ENCODE measurements at places on chromosomes 4 and X.

- DNase-seq, result no peak
These were observed 12.2 kb upstream of the RAP1GDS1 start for GRCh38 chr4:98248934-98249333.

GRCh38 chrX:123310112-123310511 is 126.0 kb downstream of the GRIA3 start:
- DNase-seq, result no peak

GRCh38 chrX:133563705-133564104 is 148.4 kb upstream of the GPC4 start:
- no peak for DNase-seq

GRCh38 chrX:20143111-20143510 is 1.5 kb upstream of the EIF1AX start:
- no peak for DNase-seq

DNA sequence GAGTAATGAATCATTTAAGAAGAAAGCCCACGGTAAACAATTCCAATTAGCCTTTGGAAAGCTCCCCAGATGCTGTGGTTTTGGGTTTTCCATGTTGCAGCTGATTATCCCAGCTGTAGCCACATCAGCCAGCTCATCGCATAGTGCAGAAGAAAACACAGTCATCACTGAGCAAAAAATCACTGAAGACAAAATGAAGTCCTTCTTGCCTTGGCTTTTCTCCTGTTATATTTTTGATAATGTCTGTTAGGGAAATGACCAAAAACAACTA is 193.0 kb upstream of the C1QTNF7 start:
- no peak for DNase-seq

GRCh38 chr4:154427149-154427548 is 64.5 kb downstream of the DCHS2 start:
- DNase-seq, result no peak

- no peak for DNase-seq
These were observed 7.8 kb downstream of the SPATA4 start for GRCh38 chr4:176187624-176188023.

DNA sequence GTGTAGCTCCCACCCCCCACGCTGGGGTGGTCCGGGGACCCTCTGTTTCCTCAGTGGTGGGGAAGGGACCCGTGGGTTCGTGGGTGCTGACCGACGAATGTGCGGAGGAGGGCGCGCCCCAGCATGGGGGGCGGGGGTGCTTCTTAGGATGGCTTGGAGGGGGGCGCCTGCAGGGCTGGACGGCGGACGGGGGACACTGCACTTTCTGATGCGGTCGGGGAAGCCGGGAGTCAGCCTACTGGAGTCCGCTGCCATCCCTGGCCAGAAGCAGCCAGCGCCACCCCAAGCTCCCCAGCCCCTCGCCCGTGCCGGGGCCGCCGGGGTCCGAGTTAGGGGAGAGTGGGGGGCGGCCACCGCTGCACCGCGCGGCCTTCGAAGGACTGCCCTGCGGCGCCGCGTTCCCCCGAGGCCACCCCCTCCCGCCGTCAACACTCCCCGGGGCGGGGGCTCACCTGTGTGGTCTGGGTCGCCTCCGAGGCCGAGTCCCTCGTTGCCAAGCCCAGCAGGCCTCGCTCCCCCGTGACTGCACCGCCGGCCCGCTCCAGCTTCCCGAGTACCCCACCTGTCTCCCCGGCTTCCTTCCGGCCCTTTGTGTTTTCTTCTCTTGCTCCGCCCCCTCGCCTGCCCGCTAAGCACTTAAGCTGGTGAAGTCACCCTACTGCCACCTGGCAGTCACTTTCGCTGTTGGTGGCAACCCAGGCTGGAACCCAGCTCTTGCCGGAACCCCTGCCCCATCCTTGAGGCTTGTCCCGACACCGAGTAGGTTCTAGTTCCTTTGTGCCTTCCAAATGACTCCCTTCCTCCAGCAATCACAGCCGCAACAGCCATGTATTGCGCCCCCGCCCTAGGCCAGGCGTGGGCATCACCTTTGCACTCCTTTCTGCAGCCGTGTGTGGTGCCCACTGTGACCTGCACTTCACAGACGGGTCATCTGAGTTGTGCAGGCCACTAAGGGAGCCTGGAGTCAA is at the start of gene OCIAD2:
TSS of gene OCIAD2 (minus strand) at position 569 of the 968 bp plus-strand sequence. CDS start 2,225 bp downstream, outside the sequence.
- DNase-seq, result peak; percentile 95

GRCh38 chrX:129760155-129760554 is 19.6 kb upstream of the SASH3 start:
- DNase-seq, result no peak

DNA sequence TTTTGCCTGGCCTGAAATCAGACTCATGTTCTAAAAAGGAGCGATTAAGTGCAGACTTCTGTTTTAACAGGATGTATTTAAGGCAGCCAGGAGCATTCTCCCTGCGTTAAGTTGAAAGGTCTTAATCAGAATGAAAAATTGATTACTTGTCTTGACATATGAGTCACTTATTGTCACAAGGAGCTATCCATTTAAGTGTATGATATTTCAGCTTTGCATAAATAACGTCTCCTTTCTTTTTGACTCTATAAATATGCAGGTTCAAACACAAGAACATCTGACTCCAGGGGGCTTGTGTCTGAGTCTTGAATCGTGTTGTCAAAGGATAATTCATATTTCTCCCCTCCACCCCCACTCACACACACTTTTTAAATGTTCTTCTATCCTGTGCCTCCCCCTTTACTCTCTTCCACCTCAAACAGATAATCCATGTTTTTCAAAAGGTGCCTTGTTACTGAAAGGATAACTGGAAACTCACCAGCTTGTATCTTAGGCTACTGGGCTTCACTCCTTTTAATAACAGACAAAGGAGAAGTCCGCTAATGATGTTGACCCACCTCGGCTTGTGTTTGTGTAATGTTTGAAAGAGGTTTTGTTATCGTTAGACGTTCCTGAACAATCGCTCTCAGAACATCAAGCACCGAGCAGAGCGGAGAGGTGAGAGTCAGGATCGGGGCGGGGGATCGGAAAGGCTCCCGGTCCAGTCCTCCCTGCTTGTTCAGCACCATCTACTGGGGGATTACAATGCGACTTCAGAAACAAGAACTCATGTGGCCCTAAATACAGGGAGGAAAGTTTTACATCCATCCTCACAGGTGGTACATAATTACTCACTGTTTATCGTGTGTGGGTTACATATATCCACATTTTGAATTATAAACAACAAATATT is 107.5 kb upstream of the RPL34 start:
- peak; percentile 77 for DNase-seq

- DNase-seq, result no peak
These were observed 61.6 kb upstream of the LIMCH1 start for GRCh38 chr4:41476310-41476885.

GRCh38 chr4:8015512-8015911 is 75.9 kb upstream of the AFAP1 start:
- peak; percentile 53 for DNase-seq

DNA sequence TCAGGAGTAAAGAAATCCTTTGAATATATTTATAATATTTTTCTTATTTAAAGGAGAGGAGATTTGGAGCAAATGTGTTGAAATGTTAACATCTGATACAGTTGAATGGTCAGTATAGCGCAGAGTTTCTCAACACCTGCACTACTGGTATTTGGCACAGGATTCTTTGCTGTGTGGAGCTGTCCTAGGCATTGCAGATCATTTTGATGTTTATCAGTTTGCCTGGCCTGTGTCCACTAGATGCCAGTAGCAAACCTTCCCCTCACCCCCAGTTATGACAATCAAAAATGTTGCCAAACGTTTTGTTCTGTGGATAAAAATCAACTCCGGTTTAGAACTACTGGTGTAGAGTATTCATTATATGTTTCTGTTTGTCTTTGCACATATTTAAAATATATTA is 765.3 kb upstream of the SLIT2 start:
- peak; percentile 6 for DNase-seq

GRCh38 chr4:16760617-16761363 is 137.7 kb downstream of the LDB2 start:
- DNase-seq, result no peak

- DNase-seq, result no peak
These were observed 84.8 kb upstream of the ZNF827 start for GRCh38 chr4:146023334-146023967.

Data from NCI-H1417 (cell line).